Stimulated activated CD4-positive, alpha-beta T cell treated with anti-CD3 and anti-CD28 coated beads, Interleukin-12 subunit alpha, Interleukin-12 subunit beta, amount 100 ng/mL, for 48 hours (primary cell): ENCODE measurements at places on chromosomes 4 and X.

- DNase-seq: no peak
Measured at GRCh38 chrX:150200361-150200760, 162.8 kb upstream of the MAMLD1 start.

DNA sequence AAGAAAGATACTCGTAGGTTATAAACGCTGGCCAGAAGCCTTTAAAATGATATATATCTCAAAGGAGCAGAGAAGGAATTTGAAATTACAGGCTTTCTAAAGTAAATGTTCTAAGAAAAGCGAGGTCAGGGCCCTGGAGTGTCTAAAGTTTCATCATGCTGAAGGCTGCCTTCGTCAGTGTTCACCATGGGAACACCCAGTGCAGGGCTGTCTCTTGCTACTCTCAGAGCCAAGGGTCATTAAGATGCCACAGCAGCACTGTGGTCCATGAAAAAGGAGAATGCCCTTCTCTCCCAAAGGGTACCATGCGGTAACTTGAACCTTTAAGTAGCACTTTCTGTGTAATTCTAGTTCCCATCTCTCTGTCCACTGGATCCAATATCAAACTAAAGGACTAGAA, 174.5 kb upstream of the NWD2 start:
- no peak for DNase-seq

DNA sequence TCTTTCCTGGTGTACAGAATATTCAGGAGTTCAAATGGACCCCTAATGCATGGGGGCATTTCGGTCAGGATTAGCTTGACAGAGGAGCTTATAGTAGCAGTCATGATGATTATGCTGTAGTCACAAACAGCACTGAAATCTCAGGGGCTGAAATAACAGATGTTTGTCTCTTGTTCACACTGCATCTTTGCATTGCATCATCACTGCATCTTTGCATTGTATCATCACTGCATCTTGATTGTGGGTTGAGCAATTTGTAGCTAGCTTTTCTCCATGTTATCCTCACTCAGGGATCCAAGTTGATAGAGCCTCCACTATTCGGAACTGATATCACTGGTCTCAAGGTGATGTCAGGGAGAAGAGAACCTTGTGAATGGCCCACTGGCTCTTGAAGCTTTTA, 160.9 kb downstream of the GATB start:
- no peak for DNase-seq

- no peak for DNase-seq
Measured at GRCh38 chr4:148017801-148018200, 285.9 kb downstream of the ARHGAP10 start.

- DNase-seq: peak; percentile 53
Measured at GRCh38 chrX:41275661-41276609, 58.0 kb upstream of the DDX3X start.

- no peak for DNase-seq
Measured at GRCh38 chr4:16019649-16020048, 56.7 kb upstream of the FGFBP2 start.

GRCh38 chr4:78293348-78293747, 236.2 kb downstream of the FRAS1 start:
- no peak for DNase-seq

DNA sequence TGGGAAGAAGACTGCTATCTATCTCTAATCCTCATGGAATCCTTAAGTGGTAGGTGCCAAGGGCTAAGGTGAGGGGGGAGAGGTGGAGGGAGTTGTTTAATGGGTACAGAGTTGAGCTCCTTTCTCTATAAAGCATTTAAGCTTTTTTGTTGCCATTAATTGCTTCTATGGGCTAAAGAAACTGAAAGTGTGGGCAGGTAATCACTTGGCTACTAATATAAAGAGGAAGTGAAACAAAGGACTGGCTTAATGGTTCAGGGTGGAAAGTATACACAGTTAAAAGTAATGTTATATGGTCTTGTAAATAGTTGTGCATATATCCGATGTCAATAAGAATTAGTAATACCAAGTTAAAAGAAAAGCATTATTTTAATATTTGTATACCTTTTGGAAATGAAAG, 83.9 kb downstream of the POLA1 start:
- no peak for DNase-seq

- DNase-seq: no peak
Measured at GRCh38 chrX:5015451-5015850, 1213.2 kb downstream of the NLGN4X start.

- no peak for DNase-seq
Measured at GRCh38 chr4:176014583-176015108, 51.0 kb upstream of the WDR17 start.

- no peak for DNase-seq
Measured at GRCh38 chr4:119081943-119082342, 53.7 kb upstream of the MYOZ2 start.

- DNase-seq: no peak
Measured at GRCh38 chr4:38396845-38397547, 267.0 kb upstream of the KLF3 start.

DNA sequence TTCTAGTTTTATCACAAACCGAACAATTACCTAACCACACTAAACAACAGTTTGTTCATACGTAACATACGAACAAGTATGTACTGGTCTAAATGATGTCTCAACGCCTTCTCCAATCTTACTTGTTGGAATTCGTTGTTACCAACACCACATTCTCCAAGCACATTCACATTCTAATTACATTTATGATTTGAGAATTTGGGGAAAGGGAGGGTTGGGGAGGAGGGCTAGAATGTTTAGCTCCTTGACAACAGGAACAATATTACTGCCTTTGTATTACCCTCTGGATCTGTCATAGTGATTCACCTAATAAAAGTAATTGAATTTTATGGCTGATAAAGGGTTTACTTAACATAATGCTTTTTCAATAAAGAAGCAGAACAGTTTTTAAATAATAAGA, 24.4 kb downstream of the LCORL start:
- no peak for DNase-seq

DNA sequence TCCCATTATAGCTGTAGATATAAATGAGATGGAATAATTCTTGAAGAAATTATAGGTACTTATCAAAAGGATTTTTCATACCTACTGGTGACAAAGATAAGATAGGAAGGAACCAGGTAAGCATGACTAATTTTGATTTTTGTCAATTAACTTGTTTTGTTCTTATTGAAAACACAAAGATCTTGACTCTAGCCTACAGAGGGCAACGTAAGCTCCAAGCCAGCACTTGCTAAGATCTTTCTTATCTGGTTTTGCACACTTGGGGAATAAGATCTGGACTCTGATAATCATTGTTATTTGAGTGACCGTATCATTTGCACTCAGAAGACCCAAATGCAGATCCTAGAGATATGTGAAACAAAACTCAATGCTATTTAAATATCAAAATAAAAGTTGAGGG, 223.4 kb downstream of the VEGFC start:
- DNase-seq: no peak

GRCh38 chrX:38165023-38165422, 55.6 kb downstream of the SRPX start:
- DNase-seq: no peak

- no peak for DNase-seq
Measured at GRCh38 chr4:55854129-55854528, 681 bp downstream of the EXOC1 start.

DNA sequence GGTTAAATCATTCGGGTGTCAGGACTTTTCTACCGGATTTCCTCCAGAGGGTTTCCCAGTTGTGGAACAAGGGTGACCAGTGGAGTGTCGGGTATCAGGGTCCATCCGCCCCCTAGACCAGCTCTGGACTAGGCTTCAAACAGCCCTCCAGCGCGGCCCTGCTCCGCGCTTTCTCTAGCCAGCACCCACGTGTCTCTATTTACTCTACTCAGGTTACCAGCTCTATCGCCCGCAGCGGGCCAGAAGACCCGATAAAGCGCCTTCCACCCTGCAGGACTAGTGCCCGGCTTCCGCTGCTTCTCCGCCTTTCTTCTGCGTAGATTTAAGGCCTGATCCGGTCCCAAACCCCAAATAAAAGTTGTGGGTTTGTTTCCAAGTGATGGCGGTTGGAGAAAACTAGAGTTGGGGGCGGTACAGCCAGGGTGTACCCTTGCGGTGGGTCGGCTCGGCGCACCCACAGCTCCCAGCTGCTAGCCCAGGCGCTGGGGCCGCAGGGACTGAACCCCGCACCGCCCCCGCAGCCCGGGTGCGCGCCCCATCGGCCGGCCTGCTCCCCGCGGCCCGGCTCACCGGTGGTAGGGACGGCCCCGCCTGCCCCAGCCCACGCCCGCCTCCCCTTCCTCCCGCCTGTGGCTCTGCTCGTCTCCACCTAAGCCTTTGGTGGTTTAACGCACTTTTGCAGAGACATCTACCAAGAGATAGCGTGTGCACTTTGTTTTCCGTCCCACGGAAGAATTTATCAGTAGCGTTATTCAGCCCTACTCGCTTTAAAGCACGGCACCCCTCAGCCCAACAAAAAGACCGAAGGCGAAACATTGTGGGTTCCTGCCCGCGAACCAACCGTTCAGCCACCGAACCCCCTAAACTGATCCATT, 2.1 kb downstream of the LEF1 start:
- DNase-seq: no peak

GRCh38 chr4:177408023-177408422, 34.2 kb downstream of the AGA start:
- DNase-seq: no peak

DNA sequence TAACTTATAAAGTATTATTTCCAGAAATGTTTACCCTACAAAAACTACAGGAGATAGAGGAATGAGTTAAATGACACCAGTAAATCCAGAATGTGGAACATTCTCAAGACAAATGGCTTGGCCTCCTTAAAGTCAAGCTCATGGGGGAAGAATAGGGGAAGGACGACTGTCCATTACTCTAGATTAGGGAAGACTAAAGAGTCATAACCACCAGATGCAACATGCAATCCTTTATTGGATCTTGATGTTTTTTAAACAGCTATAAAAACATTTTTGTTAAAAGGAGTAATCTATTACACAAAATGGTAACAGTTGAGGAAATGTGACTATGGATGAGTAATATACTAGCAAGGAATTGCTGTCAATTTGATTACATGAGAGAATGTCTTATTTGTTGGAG, 11.1 kb downstream of the ACOT9 start:
- DNase-seq: no peak

DNA sequence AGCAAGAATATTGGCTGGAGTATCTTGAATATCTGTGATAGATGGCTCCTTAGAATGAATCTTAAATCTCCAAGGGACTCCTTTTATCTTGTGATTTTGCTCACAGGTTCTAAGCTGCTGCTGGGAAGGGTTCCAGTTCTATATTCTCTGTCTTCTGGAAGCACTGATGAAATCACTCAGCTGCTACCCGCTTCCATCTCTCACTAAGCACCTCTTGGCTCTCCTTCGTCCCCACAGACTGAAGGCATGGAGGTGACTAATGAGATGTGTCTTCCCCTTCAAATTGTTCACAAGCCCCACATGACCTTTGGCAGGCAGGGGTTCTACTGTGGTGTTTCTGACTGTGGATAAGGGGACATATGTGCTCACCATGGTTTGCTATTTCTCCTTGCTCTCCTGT, 75.9 kb downstream of the C4orf51 start:
- DNase-seq: no peak
